ENCODE measurements at places on chromosomes 4 and X.

DNA sequence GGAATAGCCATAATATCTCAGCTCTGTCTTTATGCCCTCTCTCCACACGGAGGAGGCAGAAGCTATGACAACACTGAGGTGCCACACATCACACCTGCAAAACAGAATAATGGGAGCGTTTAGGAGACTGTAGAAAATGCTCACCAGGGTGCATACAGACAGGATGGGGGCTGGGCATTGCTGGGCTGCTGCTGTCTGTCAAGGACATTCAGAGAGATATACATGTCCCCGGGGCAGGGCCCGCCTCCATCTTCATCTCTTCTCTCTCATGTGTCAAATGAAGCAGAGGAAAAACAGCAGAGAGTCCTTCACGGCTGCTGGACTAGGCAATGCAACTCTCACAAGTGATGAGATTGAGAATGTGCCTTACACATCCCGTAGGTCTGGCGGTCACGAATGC, 65.3 kb upstream of the DHRSX start:
- no peak for DNase-seq

GRCh38 chr4:38323141-38323641, 340.8 kb upstream of the KLF3 start:
- DNase-seq: no peak

DNA sequence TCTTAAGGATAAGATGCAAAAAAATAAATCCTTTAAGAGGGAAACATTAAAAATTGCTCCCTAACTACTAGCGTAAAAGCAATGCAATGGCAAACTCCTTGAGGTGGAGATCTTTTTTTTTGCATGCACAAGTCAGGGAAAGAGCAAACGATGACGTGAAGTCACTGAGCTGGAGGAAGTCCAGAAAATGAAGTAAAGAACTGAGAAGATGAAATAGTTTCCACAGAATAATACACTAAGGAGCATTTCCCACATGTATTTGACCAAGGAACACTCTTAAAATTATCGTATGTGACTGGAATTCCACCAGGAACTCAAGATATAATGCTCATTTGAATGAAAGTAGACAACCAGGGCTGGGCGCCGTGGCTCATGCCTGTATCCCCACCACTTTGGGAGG, 21.0 kb upstream of the DOCK11 start:
- DNase-seq: no peak

- DNase-seq: no peak
These were observed 63.3 kb upstream of the ANXA10 start for GRCh38 chr4:168028970-168029597.

GRCh38 chr4:81751531-81752289, 280.0 kb upstream of the RASGEF1B start:
- DNase-seq: no peak

DNA sequence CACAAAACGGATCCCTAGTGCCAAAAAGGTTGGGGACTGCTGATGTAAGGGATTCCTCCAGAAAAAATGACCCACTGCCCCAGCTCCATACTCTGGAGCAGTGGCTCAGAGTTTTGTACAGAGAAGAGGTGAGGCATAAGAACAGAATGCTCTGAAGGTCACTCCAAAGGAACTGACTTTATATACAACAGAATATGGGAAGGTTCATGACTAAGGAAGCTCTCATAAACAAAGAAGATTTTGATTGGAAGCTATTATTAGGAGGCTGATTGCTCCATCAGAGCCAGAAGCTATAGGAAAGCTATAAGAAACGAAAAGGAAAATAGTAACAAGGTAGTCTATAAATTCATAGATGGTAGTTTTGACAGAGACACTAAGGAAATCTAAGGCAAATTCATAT, 203.1 kb downstream of the SLC7A11 start:
- DNase-seq: no peak

GRCh38 chrX:44723426-44723825, 120.4 kb upstream of the DUSP21 start:
- no peak for DNase-seq

DNA sequence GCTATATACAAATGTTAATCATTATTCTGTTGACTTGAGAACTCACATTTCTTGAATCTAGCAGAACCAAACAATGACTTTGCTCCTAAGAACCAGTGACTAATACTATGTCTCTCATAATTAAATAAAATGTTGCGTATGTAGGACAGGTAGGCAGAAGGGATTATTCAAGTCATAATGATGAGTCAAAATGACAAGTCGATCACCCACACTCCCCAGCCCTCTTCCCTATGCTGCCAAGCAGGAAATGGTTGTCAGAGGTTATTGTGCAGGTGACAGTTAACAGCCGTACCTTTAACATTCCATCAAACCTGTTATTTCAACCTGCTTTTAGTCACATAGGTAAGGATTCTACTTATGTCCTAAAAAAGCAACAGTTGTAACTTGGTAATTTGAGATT, 22.0 kb upstream of the STK26 start:
- no peak for DNase-seq

- no peak for DNase-seq
These were observed 82.2 kb upstream of the MAGEA10 start for GRCh38 chrX:152220606-152221005.

DNA sequence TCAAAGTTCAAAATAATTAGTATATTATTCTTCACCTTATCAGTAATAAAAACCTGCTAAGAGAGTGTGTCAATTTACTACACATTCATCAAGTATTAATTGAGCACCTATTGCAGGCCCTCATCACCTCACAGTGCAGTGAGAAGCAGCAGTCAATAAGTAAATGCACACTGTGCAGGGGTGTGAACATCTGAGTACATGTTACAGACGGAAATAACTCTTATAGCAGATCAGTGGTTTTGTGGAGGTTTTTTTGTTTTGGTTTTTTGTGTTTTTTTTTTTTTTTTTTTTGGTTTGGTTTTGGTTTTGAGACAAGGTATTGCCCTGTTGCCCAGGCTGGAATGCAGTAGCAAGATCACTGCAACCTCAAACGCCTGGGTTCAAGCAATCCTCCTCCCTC, 20.3 kb downstream of the KLF3 start:
- DNase-seq: no peak

DNA sequence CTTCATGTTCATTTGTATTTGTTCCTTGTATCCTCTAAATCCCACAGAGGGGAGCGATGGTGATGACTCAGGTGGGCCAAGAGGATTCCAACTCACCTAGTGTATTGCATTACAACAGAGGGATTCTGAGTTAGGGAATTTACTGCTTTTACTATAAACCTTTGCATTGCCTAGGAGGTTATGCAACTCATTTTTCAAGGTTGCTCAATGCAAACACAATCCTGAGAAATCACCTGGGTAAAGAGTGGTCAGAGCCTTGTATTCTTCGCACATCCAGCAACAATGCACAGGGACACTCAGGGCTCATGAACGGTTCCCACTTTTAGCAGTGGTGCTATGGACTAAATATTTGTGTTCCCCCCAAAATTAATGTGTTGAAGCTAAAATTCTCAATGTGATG, 28.6 kb upstream of the LSM6 start:
- DNase-seq: no peak

- no peak for DNase-seq
These were observed 107.0 kb upstream of the OTUD4 start for GRCh38 chr4:145287351-145287750.

GRCh38 chrX:7247346-7247745, 99.4 kb upstream of the PUDP start:
- no peak for DNase-seq

- no peak for DNase-seq
These were observed 374.9 kb upstream of the TECRL start for GRCh38 chr4:64784125-64784524.

GRCh38 chrX:55057675-55058249, 17.1 kb upstream of the PAGE2B start:
- DNase-seq: no peak

DNA sequence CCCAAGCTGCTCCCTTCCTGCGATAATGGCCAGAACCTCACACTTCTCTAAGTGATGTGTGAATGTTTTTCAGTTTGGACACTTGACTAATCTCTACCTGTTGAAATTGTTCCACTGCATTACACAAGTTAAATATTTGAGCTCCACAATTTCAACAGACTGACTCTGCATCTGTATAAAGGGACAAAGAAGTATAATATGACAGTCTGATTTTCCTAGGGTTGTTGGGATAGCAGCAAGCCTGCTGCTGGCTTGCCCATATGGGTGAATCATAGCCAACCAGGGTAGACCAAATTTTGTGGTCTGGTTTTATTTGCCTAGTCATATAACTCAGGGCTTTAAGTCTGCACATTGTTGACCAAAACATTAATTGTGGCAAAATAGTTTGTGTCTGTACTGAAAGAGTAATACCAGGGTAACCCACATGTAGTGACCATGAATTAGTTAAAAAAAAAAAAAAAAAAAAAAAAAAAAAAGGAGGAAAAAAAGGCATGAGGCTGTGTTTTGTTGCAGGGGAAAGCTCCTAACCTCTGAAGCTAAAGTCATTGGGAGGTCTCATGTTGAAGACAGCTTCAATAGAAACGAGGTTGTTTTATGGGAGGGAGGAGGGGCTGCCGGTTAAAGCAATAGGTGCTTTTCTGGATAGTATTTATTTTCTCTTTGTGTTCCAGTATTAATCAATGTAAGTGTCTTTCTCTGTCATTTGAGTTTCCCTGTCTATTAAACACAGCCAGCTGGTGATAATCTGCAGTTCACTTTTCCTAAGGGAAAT, 534.2 kb downstream of the RAB28 start:
- DNase-seq: no peak

DNA sequence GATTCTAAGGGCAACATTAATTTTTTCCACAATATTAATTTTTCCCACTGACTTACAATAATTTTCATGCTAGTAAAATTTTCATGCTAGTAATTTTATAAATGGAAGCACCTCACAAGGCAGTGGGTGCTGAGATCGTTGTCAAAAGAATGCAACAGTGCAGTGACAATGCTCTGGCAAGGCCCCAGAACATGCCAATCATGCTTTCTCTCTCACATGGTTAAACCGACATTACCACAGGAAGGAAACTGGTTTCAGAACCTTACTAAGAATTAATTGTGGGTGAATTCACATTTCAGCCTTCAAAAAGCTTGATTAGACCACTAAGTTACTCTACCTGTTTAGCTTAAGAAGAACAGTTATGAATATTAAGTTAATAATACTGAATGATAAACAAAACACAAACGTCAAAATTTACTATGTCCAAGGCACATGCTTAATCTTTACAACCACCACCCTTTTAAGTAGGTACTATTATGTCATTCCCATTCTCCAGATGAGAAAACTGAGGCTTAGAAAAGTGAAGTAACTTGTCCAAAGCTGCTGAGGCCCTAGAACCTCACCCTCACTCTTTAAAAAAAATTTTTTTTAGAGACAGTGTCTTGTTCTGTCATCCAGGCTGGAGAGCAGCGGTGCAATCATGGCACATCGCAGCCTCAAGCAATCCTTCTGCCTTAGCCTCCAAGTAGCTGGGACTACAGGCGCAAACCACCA, 10.0 kb upstream of the OPHN1 start:
- DNase-seq: no peak

DNA sequence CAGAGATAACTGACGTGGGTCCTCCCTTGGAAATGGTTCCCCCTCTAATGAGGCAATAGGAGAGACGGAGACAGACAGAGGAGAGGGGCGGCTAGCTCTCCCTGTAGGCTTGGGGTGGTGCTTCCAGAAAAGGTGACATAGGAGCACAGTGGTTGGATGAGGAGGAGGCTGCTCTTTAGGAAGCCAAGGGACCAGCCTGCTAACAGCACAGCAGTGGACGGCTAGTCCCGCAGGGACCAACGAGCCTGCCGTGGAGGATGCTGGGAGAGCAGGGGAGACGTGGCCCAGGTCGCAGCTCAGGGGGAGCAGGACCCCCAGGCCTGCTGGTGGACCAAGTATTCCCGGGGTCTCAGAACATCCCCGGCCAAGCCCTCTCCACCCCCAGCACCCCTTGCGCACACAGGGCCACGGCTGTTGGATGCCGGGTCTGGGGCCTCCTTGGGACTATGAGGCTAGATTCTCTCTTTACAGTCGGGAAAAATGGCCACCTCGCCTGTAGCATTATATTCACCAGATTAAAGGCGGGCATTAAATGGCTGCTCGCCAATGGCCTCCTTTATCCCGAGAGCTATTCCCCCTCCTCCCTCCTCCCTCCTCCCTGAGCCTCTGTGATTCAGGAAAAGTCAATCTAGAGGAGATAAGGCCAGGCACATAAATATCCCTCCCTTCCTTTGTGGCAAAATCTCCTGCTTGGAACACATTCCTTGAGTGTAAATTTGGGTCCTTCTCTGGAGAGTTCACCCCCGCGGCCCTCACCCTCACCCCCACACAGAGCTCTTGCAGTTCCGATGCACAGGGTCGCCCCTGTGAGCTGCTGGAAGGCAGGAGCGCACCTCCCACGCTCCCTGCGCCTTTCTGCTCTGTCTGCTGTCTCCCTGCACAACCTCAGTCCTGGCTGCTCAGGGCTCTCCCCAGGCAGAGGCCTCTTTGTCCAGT, 30.5 kb upstream of the NSG1 start:
- no peak for DNase-seq

DNA sequence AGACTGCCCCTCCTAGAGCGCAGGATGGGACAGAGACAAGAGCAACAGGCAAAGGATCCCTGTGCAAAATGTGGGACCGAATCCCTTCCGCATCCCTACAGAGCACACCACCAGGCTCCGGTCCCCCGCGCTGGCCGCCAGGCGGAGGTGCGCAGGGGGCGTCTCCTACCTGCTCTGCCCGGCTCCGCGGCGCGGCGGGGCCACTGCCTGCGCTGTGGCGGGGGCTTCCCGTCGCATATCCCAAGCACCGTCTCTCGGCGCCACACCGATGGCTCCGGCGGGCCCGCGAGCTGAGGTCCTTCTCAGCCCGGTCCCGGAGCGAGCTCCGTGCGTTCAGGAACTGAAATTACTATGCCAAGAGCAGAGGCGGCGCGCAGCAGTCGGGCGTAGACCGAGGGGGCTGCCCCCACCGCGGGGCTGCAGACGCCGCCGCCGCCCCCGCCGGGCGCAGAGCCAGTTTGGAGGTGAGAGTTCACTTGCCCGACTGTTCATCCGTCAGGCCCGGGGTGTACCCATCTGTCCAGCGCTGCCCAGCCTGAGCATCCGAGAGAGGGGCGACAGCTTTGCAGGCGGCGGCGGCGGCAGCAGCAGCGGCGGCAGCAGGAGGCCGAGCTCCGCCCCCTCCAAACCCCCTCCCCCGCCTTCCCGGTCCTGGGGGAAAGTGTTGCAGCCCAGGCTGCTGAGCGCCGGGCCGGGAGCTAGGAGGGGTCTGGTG, at the start of gene GPRIN3:
Gene GPRIN3, minus strand, starts transcription at position 355 of the 715 bp plus-strand sequence. CDS start 57,690 bp downstream, outside the sequence.
- DNase-seq: no peak

GRCh38 chr4:1368421-1369090, 21.5 kb downstream of the UVSSA start:
- DNase-seq: no peak
